ENCODE measurements at places on chromosomes 1 and 21.
A peak's percentile ranks its signal among the peaks of the same experiment; 100 is the strongest.

- peak; percentile 44 for DNase-seq
These were observed 23.9 kb downstream of the DNAJC8 start for GRCh38 chr1:28208818-28209441.

- no peak for DNase-seq
These were observed 6.1 kb upstream of the KRTAP23-1 start for GRCh38 chr21:30354308-30355005.

GRCh38 chr1:193060115-193060403, 647 bp downstream of the RO60 start:
- no peak for DNase-seq

DNA sequence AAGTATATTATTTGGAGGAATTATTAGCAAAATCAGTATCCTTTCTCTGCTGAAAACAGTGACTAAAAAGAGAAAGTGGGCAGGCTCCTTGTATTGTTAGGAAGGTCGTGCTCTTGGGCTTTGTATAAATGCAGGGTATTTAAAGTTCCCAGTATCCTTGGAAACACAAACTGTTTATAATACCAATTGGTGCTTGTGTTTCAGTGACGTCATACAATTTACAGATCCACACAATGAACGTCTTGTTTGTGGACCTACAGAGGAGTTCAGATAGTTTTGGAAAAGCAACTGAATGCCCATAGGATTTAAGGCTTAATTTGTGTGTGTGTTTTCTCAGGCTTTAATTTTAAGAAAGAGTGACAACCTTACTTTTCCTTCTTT, 168.2 kb downstream of the RASAL2 start:
- DNase-seq: peak; percentile 55

GRCh38 chr1:150456146-150456647, 31.0 kb upstream of the TARS2 start:
- no peak for DNase-seq

DNA sequence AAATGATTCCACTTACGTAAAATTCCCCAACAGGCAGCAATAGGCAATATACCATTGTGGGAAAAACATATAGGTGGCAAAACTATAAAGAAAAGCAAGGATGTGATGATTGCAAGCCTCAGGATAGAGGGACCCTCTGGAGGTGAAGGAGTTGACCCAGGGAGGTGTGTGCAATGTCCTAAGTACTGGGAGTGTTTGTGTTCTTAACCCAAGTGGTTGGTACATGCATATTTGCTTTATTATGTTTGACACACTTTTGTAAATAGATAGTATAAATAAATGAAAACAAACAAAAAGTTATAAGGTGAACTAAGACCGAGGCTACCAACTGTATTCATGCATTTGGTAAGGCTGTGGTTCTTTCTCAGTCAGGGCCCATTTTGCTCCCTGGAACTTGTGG, 7.5 kb downstream of the MX1 start:
- no peak for DNase-seq

DNA sequence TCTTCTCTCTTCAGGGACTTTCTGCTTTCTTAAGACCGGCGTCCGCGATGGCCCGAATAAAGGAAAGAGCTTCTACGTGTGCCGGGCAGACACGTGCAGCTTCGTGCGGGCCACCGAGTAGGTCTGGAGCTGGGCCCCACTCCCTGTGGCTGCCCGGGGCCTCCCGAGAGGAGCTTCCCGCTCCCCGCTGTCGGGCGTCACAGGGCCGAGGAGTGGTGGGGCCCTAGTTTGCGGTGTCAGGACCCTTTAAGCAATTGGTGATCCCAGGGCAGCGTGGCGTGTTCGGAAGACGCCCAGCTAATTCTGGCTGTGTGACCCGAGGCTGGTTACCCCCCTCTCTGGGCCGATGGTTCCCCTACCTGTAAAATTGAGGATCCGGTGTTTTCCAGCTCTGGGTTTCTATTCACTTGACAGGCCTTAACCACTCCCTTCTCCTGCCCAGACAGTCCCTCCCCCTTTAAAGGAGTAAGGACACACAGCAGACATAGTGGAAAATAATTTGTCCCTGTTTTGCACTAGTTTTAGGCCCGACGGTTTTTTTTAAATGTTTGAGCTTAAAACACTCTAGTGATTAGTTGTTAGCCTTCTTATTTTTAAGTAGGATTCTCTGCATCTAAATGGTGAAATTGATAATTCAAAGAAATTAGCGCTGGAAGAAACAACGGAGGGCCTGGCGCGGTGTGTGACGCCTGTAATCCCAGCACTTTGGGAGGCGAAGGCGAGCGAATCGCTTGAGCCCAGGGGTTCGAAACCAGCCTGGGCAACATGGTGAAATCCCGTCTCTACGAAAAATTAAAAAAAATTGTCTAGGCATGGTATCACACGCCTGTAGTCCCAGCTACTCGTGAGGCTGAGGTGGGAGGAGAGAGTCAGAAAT, 553 bp downstream of the TTF2 start:
- DNase-seq: peak; percentile 23

DNA sequence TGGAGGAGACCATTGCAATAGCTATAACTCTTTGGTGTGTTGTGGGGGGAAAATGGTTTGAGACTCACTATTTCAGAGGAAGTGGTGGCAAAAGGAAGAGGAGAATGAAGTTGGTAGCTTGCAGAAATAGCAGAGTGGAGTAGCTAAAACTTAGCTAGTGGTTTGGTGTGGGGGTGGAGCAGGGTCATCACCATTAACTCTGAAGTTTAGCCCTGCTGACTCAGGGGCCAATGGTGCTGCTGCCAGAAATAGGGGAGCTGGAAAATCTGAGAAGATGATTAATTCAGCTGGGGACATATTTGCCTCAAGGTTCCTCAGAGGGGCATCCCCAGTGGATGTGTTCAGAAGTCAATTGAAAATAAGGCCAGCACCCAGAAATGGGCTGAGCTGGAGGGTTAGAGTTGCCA, 65.4 kb downstream of the RUNX1 start:
- no peak for DNase-seq

DNA sequence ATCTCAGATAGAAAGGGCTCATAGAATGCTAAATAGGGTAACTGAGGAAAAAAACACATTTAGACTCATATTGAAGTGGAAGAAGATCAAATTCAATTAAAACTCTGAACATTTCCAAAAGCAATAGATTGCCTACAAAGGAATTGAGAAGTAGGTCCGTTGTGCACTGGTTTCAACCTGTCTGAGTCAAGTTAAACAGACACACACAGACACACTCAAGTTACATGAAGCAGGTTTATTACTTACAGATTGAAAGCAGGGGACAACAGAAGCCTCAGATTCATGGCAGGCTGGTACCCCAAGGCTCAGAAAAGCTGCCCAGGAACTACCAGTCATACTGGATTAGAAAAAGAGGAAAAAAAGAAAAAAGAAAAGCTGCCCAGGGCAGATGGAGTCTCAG, 20.7 kb upstream of the S100A2 start:
- DNase-seq: no peak

- no peak for DNase-seq
These were observed 67.6 kb downstream of the POFUT2 start for GRCh38 chr21:45220071-45220481.

DNA sequence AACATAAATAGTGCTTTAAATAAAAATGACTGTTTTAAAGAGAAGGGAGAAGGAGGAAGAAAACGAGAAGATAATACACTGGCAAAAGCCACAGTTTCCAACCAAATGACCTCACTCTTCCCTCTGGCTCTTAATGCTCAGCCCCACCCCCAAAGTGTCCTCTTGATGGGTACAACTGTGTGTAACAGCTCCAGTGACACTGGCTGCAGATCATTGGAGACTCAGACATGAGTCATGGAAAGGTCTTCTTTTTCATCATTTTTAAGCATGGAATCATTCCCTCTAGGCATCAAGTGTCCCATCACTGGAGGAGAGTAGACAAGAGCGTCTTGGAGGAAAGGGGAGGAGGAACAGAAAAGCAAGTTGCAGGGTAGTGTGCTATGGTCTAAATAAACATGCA, 333.0 kb downstream of the PAPPA2 start:
- DNase-seq: no peak

DNA sequence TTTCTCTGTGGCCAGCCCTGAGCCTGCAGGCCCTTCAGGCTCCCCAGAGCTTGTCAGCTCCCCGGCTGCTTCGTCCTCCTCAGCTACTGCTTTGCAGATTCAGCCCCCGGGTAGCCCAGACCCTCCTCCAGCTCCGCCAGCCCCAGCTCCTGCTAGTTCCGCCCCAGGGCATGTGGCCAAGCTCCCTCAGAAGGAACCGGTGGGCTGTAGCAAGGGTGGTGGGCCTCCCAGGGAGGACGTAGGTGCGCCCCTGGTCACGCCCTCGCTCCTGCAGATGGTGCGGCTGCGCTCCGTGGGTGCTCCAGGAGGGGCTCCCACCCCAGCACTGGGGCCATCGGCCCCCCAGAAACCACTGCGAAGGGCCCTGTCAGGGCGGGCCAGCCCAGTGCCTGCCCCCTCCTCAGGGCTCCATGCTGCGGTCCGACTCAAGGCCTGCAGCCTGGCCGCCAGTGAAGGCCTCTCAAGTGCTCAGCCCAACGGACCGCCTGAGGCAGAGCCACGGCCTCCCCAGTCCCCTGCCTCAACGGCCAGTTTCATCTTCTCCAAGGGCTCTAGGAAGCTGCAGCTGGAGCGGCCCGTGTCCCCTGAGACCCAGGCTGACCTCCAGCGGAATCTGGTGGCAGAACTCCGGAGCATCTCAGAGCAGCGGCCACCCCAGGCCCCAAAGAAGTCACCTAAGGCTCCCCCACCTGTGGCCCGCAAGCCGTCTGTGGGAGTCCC, 45.4 kb downstream of the YARS1 start:
- no peak for DNase-seq

GRCh38 chr1:66739401-66740157, 12.7 kb upstream of the DYNLT5 start:
- DNase-seq: no peak

- no peak for DNase-seq
These were observed 143.4 kb downstream of the C1orf21 start for GRCh38 chr1:184530226-184530625.

GRCh38 chr1:56409112-56409691, 170.2 kb downstream of the PLPP3 start:
- DNase-seq: no peak

- no peak for DNase-seq
These were observed 39.9 kb upstream of the AJAP1 start for GRCh38 chr1:4614371-4615137.

GRCh38 chr1:235867903-235868469, 1.3 kb upstream of the LYST start:
- no peak for DNase-seq

- no peak for DNase-seq
These were observed 57.5 kb downstream of the CASQ2 start for GRCh38 chr1:115710859-115711624.

- no peak for DNase-seq
These were observed 67.2 kb downstream of the BACE2 start for GRCh38 chr21:41235201-41235600.

- peak; percentile 11 for DNase-seq
These were observed 1.2 kb upstream of the CAMTA1 start for GRCh38 chr1:6783936-6784559.

DNA sequence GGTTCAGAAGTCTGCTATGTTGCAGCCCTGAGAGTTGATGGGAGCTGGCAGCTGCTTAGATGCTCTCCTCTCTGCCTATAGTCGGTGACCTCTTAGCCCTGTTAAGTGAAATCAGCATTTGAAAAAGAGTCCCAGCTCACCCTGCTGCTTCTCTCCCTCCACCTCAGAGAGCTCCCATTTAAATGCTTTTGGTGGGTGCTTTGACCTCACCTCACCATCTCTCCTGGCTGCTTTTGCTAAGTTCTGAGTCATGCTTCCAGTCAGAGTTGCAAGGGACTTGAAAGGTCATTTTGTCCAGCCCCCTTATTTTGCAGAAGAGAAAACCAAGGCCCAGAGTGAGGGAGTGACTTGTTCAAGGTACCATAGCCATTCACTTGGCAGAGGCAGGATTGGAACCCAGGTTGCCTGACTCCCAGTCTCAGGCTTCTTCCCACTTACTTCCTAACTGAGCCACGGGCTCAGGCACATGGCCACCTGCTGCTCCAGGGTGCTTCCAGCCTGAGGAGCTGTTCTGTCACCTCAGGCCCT, 3.3 kb downstream of the MAPKAPK2 start:
- DNase-seq: peak; percentile 96

DNA sequence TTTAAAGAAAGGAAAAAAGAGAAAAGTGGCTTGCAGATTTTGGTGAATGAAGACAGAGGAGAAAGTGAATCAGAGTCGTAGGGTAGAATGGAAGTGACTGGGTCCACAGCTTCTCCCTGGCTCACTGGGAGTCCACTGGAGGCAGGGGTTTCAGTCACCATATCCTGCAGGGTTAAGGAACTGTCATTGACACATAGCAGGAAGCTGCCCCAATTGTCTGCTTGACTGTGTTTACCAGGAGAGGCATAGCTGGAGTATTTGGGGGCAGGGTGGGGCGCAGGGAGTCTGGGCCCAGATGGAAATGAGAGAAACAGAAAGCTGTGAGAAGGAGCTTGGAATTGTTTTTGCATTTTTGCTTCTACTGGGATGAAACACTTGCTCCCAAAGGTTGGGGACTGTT, 228.8 kb upstream of the CSF3R start:
- peak; percentile 59 for DNase-seq

- DNase-seq: no peak
These were observed 4.5 kb downstream of the HSPB7 start for GRCh38 chr1:16013220-16013907.

DNA sequence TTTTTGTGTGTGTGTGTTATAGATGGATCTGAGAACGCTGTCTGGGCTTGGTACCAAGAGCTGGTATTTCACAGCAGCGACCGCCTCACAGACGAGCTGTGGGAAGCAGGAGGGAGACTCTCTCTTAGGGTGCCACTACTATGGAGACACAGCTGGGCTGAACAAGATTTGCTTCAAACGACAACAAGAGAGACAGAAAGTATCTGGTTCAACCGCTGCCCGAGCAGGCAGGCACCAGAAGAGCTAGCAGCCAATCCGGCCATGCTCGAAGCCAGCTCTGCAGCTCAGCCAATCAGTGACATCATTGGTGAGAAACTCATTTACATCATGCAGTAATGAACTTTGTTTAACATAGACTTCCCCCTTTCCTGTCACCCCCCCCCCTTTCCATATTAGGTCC, 341.3 kb downstream of the USP25 start:
- DNase-seq: no peak

DNA sequence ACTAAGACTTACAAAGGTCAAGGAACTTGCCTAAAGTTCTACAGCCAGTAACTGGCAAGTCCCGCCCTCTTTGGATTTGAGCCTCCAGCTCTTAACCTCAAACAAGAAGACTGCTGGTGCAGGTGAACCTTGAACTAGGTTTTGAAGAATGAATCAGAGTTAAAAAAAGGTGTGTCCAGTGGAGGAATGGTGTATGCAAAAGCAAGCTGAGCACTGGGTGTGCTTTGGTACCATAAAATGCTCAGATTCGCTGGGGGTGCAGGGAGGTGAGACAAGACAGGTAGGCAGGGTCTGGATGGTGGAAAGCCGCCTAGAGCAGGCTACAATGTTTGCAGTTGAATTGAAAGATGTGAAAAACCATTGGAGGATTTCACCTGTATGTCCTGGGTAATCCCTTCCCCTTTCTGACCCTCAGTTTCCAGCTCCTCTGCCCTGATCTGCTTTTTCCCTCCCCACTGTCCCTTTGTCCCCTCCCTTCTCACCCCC, 39.8 kb downstream of the FOXD2 start:
- DNase-seq: no peak

DNA sequence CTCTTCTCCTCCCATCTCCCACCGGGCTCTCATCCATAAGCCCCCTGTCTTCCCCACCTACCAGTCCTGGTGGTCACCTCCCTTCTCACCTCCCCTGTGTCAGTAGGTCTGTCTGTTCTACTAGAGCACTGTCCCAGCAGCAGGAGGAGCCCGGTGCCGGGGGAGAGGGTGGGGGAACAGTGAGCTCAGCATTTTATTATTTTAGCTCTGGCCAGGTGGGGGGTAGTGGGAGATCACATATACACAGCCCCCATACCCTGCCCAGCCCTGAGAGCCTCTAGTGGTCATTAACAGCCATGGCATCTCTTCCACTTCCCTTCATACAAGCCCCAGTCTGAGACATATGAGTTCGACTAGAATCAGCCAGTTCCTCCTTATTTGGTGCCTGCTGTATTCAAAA, at the start of gene TMOD4:
TMOD4 (minus strand) TSS at position 119 of the 400 bp plus-strand sequence. CDS start 1,106 bp downstream, outside the sequence.
- DNase-seq: no peak

Data from NT2/D1 (cell line).